Non-pigmented ciliary epithelial cell (primary cell): ENCODE measurements at places on chromosomes 5 and 9.
A peak's percentile ranks its signal among the peaks of the same experiment; 100 is the strongest.

DNA sequence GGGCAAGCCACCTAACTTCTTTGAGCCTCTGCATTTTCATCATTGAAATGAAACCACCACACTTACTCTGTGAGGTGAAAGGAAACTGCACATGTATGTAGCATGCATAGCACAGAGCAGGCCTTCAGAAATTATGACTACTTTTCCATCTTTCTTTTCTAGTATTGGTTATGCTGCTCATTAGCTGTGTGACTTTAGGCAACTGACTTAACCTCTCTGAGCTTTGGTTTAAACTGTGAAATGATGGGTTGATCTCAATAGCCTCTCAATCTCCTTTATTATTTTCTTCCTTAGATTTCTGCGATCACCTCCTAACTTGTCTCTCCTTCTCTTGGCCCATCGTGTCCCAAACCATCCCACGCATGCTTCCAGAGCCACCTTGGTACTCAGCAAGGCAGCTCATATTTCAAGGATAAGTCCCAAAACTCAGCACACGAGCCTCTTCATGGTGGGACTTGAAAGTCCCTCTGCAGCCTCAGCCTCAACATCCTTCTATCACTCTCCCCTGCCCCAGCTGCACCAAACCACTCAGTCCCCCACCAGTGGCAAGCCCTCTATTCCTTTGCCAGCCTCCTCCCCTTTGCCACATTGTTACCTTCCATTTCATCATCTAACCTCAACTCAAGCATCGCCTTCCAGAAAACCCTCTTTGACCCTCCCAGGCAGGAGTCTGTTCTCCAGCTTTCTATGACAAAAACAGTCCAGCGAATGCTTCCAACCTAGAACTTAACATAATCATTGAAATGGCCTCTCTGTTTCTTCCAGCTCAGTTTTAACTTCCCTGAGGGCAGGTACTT, 60.3 kb upstream of the DNAH5 start:
- no peak for DNase-seq

DNA sequence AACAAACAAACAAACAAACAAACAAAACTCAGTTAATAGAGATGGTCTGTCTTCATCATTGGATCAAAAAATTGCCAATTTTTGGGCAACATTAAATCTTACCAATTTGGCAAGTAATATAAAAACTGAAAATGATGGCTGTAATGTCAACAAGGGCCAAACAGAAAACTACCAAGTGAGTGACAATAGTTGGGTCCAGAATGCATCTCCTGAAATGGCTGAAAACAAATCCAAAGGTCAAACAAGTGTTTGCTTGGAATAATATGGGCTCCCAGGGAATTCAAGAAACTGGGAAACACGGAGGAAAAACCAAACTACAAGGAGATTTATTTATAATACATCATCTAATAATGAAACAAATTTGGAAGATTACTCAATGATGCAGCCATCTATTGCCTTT, 25.1 kb downstream of the BAAT start:
- no peak for DNase-seq

- DNase-seq, result no peak
Observed at GRCh38 chr9:121975801-121976277, 117.3 kb downstream of the TTLL11 start.

- no peak for DNase-seq
Observed at GRCh38 chr9:26321935-26322334, 570.7 kb downstream of the CAAP1 start.

DNA sequence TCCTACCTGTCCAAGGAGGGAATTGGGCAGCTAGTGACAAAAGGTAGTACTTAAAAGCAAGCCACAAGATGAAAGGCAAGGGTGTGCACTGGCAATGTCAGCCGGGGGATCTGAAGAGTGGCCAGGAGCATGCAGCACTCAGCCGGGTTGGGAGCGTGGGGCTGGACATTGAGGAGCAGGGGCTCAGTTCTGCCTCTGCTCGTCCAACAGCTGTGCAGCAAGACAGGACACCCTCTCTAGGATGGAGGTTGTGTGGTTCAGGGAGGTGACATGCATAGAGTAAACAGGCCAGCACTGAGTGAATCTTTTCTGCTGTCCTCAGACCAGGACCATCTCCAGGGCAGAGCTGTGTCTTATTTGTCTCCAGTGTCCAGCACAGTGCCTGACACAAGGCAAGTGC, 235.3 kb downstream of the CRB2 start:
- no peak for DNase-seq

DNA sequence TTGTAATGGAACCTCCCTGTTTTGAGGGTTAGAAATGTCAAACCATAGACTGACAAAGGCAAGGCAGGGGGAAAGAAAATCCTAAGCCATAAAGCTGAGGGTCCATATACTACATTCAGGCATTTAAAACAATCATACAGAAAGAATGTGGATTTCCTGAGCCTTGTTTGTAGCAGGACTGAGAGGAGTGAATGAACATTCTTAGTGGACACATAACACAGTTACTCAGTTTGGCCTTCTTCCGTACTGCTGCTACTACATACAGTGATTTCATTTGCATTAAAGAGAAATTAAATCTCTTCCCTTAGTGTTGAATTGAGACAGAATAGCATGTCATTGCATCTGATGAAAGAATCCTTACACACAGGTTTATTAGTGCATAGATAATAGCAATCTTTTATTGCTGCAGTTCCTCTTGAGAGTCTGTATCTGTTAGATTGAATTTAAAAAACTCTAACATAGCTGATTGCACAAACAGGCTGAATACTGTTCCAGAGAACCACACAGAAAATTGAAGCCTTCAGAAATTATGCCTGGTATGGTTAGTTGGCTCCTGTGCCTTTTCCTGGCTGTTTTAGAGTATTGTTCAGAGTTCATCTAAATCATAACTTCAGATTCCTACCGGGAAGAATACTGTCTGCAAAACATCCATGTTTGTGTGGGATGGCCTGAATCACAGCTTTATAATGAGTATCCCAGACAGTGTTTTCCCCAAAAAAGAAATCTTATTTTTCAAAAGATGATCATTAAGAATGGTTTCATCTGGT, 2.0 kb upstream of the MTX3 start:
- no peak for DNase-seq

DNA sequence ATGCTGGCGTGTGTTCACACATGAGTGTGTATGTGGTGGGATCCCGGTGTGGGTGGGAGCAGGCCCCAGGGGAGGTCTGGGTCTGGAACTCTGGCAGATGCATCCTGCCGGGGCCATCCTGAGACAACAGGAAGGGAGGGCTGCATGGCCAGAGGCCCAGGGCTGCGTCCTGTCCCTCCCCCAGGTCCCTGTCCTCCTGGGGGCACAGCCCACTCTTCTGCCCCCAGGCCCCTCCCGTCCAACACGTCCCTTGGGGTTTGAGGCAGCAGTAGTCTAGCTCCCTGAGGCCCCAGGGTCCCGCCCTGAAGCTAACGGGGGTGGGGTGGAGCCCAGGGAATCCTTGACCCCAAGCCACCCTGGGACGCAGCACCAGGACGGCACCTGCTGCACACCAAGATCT, 16.6 kb downstream of the FLT4 start:
- DNase-seq, result no peak

GRCh38 chr9:93288341-93288740, 104.4 kb downstream of the WNK2 start:
- no peak for DNase-seq

- peak; percentile 57 for DNase-seq
Observed at GRCh38 chr9:93962561-93963440, 7.6 kb upstream of the BARX1 start.

DNA sequence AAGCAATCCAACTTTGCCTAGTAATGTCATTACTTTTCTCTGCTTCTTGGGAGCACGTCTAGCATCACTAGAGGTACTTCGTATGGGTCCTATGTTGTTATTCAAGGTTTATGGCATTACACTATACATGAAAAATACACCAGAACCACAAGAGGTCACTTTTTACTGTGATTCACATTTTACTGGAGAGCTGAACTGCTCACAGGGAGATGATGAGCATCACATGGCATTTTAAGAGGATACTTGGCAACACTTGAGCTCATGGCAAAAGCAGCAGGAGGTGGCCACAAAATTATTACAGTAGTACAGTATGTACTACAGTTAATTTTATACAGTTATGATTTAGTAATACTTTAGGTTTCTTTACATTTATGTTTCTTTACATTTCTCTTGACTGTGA, 223.4 kb downstream of the PARP8 start:
- no peak for DNase-seq

- DNase-seq, result peak; percentile 54
Observed at GRCh38 chr5:36944607-36945225, 68.1 kb downstream of the NIPBL start.

- DNase-seq, result peak; percentile 98
Observed at GRCh38 chr5:9046756-9047481, 499.0 kb downstream of the SEMA5A start.

GRCh38 chr5:33720176-33720575, 171.6 kb downstream of the ADAMTS12 start:
- no peak for DNase-seq

- DNase-seq, result no peak
Observed at GRCh38 chr9:125852386-125852785, 105.2 kb downstream of the PBX3 start.

DNA sequence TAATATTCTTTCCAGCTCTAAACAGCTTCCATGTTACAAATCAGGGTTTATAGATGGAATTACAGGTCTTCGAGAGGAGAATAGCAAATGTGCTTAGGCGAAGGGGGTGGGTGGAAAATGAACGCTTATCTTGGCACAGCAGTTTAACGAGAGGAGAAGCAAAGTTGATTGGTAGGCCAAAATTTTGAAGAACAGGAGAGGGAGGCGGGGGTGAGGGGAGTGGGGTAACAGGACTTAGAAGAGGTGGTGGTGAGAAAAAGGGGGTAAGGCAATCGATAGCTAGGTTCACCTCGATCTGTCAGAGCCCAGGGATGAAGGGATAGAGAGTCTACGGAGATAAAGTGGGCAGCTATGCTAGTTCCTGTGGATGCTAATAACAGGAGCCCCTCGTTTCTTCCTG, 764 bp downstream of the ANKRA2 start:
- DNase-seq, result no peak

DNA sequence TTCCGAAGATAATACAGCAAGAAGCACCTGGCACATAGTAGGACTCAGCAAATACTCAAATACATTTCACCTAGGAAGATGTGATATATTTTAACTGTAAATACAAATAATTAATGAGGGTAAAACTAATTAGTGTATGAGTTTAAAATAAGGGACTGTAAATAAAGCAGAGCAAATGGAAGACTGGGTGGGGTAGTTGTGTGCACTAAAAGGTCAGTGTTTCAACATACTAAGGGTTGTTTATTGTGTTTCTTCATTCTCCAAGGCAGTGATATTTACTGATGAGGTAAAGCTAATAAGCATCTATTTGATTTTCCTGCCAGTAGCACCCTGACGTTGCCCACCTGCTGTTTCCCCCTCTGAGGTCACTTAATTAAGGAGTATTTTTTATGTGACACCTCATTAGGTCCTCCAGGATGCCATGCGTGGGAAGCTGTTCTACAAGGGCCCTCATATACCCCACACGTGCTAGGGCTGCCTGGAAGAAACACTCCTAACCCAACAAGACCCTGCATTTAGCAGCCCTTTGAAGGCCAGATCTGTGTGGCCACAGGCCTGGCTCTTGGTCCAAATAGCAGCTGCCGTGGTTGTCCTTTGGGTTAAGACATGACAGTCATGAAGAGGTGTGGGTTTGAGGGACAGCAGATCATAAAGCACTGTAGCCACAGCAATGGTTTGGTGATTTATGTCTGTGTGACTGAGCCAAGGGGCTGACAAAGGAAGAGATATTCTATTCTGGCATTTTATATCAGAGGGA, 97.5 kb upstream of the RPS23 start:
- no peak for DNase-seq

GRCh38 chr5:108260117-108260857, 121.6 kb downstream of the FBXL17 start:
- DNase-seq, result peak; percentile 46

DNA sequence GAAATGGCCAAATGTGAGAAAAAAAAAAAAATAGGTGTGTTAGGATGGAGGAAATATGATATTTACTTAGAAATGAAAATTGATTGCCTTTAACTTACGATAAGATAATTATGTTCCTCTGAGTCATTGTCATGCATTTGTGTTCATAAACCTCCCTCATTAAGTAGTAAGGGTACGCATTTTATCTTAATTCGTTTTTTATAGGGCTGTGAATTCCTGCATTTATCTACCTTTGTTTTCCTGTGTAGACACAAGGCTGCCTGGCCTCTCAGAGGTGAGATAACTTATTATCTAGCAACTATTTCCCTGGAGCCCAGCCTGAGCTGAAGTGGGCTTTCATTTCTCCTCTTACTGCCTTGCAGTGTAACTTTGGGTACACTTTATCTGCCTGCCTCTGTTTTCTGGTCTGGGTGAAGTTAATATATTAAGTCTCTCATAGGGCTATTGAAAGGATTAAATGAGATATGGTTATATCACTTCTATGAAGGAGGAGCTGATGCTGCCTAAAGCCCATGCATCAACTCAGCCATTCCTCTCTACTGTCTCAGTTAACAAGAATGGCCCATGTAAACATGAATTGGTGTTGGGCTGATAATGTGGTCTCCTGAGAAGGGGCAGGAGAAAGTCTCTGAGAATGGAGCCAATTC, 103.8 kb upstream of the KLF4 start:
- DNase-seq, result no peak

- DNase-seq, result peak; percentile 30
Observed at GRCh38 chr5:112479418-112479817, 60.3 kb upstream of the EPB41L4A start.

DNA sequence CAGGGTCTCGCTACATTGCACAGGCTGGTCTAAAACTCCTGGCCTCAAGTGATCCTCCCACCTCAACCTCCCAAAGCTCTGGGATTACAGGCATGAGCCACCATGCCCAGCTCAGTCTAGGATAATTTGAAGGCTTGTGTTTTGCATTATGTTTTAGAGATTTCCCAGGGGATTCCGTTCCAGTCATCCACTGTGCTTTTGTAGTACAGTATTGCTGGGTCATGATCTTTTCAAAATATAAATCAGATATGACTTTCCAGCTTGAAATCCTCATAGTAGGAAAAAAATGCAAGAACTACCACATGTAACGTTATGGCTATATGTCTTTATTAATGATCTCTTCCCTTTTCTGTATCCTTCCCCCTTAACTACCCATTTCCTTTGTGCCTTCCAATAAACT, 338.1 kb downstream of the PRELID2 start:
- DNase-seq, result no peak

DNA sequence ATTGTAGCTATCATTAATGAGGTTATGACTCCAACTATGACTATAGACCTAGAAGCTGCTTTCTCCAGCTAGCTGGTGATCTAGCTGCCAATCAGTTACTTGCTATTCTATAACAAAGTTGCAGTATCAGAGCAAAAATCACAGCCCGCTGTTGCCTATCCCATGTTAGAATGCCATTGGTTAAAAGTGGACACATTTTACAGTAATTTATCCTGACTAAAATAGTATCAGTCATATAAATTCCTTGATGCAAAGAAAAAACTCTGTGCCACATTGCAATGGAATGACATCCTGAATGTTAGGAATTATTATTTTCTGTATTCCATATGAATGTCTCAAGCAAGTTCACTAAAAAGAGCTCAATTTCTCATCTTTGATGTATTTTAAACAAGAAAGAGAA, 626.5 kb downstream of the PDE4D start:
- DNase-seq, result no peak

- DNase-seq, result no peak
Observed at GRCh38 chr5:178295589-178295988, 63.0 kb upstream of the PHYKPL start.
